Activated T-cell treated with anti-CD3 and anti-CD28 coated beads for 1 hour (primary cell): ENCODE measurements at places on chromosomes 2 and 18.

- DNase-seq = no peak
Observed at GRCh38 chr2:95061601-95062183, 36.2 kb downstream of the MAL start.

GRCh38 chr2:176002688-176003210, 682 bp upstream of the LNPK start:
- DNase-seq = no peak

DNA sequence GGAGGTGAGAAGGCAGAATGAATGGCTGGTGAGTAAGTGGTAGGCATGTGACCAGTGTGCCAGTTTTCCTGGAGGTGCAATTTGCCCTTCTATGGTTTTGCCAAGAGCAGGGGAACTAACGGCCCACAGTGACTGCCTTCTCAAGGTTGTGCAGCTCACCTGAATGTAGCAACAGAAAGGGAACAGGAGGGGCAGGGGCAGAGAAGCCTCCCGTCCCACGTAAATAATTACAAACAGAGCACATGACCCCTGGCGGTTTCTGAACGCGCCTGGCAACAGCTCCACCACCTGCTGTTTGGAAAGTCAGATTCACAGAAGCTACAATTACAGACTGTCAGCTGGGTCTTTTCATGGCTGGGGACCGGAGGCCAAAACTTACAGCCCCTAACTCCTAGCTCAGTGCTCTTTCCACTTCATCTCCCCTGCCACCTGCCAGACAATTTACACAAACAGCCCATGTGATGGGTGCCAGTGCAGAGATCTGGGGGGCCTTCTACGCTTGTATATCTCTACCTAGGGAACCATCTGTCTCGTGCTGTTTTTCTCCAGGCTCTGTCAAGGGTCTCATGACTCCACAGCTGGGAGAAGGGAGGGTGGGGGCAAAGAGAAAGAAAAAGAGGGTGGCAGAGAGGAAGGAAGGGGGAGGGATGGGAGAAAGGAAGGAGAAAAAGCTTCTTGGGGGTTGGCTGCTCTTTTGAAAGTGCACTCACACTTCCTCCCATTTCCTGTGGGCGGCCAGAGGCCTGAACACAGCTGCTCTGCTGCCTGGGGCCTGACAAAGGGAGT, 69.6 kb downstream of the POLR1A start:
- DNase-seq = no peak

GRCh38 chr2:222241128-222241870, 57.5 kb downstream of the PAX3 start:
- no peak for DNase-seq

DNA sequence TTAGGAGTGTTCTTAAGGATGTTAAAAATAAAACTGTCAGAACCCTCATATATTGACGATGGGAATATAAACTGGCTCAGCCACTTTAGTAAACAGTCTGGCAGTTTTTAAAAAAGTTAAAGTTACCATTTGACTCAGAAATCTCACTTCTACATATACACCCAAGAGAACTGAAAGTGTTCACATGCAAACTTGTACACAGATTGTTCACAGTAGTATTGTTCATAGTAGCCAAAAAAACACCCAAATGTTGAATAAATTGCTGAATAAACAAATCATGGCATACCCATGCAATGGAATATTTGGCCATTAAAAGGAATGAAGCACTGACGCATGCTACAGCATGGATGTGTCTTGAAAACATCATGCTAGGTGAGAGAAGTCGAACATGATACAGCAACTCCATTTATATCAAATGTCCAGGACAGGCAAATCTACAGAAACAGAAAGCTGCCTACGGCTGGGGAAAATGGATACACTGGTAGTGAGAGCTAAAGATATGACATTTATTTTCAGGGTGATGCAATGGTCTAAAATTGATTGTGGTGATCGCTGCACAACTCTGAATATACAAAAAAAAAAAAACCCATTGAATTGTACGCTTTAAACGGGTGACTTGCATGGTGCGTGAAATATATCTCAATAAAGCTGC, 10.1 kb downstream of the RPL31 start:
- DNase-seq = no peak

DNA sequence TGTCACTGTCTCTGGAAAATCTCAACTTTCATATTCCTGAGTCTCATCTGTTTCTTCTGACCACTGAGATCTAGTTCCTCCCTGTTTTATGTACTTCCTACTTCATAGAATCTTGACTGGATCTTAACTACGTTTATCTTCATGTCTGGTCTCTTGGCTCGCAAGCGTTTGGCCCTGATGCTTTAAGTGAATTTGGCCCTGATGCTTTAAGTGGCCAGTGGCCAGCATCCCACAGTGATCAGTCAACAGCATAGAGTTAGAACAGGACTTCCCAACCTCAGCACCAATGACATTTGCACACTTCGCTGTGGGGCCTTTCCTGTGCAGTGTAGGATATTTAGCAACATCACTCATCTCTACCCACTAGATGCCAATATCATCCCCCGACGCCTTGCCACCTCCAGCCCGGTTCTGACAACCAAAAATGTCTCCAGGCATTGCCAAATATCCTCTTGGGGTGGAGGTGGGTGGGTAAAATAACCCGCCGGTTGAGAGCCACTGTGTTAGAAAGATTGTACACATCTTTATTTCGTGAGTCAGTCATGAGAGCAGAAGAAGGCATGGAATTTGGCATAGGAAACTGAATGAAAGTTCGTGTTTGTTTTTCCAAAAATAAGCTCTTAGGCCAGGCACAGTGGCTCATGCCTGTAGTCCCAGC, 12.2 kb downstream of the TM4SF20 start:
- no peak for DNase-seq
